Activated CD8-positive, alpha-beta memory T cell treated with anti-CD3 and anti-CD28 coated beads for 24 hours (primary cell): ENCODE measurements at places on chromosomes 2 and 18.
A peak's percentile ranks its signal among the peaks of the same experiment; 100 is the strongest.

- DNase-seq, result no peak
Observed at GRCh38 chr18:42583283-42583731, 532.2 kb downstream of the RIT2 start.

- no peak for DNase-seq
Observed at GRCh38 chr2:135963841-135964240, 21.6 kb downstream of the DARS1 start.

DNA sequence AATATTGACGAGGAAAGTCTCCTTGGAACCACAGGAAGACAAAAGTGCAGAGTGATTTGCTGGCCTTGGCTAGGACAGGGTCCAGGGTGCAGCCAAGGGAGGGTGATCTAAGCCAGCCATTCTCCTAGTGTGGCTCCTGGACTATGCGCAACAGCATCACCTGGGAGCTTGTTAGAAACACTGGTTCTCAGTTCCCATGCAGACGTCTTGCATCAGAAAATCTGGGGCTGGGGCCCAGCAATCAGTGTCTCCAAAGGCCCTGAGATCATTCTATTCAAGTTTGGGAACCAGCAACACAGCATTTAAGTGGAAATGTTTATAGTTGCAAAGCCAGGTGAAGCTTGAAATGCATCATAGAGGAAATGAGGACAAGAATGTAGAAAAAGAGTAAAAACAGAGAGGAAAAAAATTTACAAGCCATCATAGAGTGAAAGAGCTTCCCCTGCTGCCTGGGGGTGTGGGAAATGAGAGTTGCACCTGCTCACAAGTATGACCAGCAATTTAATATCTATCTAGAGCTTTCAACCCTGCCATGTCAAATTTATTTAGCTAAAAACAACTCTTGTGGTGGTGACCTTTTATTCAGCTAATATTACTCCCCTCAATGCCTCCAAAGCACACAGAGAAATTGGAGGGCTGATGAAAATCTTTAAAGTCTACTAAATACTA lies 54.4 kb upstream of the SEC11C start:
- DNase-seq, result no peak

GRCh38 chr2:72676341-72677025 lies 149.3 kb downstream of the EXOC6B start:
- no peak for DNase-seq

DNA sequence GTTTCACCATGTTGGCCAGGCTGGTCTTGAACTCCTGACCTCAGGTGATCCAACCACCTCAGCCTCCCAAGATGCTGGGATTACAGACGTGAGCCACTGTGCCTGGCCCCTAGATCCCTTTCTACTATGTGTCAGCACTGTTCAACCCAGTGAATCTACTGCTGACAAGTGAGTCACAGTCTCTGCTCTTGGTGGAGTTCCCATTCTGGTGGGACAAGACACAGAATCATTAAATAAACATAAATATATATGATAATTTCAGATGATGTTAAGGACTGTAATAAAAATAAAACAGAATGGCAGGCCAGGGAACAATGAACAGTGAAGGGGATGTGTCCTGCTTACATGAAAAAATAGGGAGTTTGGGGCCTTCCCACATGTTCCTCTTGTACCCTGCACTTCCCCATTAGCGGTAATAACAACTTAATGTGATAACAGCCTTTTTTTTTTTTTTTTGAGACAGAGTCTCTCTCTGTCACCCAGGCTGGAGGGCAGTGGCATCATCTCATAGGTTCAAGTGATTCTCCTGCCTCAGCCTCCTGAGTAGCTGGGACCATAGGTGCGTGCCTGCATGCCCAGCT lies 112.2 kb downstream of the CPO start:
- no peak for DNase-seq

- no peak for DNase-seq
Observed at GRCh38 chr2:64861452-64862397, 127.5 kb upstream of the SLC1A4 start.

DNA sequence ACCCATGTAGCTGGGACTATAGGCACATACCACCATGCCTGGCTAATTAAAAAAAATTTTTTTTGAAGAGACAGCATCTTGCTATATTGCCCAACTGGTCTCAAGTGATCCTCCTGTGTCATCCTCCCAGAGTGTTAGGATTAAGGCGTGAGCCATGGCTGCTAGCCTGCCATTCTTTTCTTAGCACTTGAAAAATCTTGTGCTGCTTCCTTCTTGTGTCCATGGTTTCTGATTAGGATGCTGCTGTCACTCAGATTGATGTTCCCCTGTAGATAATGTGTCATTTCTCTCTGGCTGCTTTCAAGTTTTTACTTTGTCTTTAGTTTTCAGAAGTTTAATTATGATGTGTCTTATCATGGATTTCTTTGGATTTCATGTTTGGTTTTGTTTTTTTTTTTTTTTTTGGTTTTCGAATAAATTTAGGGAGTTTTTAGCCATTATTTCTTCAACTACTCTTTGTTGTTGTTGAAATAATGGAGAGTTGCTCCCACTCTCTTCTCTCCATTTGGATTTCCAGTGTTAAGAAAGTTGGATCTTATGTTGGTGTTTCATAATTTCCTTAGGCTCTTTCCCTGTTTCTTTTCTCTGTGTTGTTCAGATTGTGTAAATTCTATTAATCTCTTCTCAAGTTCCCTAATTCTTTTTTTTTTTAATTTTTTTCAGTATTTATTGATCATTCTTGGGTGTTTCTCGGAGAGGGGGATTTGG lies 2.5 kb downstream of the ATP9B start:
- no peak for DNase-seq

DNA sequence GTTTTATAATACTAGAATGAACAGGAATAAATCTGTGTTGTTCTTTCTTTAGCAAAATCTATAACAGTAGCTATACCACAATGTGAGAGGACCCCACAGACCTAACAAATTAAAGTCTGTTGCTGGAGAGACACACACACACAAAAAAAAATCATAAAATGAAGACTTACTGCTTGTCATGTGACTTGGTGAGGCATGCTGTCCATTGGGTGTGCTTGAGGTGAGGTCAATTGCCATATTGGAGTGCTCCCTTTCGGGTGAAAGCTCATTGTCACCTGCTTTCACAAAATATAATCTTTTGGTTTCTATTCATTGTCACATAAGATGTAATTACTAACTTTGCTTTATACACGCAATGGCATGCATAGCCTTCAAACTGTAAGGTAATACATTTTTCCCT lies 3.9 kb downstream of the IKZF2 start:
- no peak for DNase-seq

DNA sequence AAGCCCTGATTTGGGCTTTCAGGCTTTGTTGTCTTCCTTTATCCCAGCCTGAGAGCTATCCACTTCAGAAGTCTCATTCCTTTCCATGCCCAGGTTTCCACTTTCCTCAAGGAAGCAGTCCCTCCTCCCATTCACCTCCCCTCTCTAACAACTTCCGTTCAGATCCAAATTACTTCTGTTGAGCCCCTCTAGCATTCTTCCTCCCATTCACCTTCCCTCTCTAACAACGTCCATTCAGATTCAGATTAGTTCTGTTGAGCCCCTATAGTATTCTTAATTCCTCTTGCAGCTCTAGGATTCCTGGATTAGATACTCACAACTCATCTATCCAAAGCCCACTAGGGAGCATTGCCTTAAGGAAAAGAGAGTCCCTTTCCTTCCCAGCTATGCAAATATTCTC lies 216.8 kb downstream of the RAD51AP2 start:
- no peak for DNase-seq

- DNase-seq, result peak; percentile 77
Observed at GRCh38 chr2:161077367-161078210, 82.6 kb upstream of the TANK start.

DNA sequence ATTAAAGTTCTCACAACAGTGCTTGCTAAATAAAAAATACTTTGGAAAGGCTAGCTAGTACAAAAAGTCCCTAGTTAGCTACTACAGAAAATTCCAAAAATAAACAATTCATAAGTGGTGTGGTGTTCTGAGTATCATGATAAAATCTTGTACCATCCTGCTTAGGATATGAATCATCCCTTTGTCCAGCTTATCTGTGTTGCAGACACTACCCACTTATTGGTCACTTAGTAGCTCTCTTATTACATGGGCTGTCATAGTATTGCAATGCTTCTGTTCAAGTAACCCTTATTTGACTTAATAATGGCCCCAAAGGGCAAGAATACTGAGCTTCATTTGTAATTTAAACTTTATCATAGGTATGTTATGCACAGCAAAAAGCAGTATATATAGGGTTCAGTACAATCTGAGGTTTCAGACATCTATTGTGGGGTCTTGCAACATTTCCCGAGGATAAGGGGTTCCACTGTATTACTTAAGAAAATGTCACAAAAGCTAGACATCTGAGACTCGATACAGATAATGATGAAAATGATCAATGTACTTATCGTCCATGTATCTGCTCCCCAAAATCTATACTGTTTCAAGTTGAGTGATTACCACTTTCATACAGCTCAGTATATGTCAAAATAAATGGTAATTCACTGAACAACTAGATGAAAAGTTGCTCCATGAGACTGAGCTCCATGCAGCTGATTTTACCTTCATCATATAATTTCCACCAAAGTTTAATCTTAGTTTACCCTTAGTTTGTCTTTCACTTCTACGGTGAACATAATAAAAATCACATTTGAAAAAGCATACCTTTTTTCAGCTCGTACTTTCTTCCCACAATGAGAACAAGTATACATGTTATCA lies 93.8 kb downstream of the C2orf74 start:
- no peak for DNase-seq

DNA sequence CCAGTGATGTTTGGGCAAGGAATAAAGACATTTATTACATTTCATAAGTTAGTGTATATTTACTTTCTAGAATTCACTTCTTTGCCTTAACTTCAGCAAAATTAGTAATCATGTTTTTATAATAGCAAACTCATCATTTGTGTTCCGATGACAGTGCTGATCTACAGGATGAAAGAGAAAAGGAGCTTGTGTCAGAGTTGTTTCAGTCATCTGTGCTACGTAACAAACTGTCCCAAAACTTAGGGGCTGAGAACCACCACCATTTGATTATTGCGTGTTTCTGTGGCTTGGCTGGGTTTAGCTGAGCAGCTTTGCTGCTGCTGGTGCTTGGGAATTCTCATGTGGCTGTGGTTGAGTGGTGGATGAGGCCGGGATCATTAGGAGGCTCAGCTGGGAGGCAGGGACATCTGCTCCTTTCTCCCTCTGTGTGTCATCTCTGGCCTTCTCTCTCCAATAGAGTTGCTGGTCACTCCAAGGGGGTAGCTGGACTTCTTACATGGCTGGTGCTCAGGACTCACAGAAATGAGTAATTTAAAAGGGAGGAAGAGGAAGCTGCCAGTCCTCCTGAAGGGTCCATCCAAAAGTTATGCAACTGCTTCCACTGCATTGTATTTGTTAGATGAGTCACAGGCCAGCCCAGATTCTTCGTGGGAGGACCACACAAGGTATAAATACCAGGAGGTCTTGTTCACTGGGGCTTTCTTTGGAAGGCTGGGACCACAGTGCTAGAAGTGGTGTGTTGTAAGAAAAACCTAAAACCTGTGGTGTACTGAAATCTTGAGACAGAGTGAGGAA lies 43.4 kb upstream of the HAAO start:
- no peak for DNase-seq

GRCh38 chr2:240725671-240726070 lies 34.0 kb downstream of the AQP12A start:
- no peak for DNase-seq

GRCh38 chr2:179264368-179265081 lies at the start of gene SESTD1:
SESTD1 (minus strand) TSS chr2:179264832; CDS start chr2:179191841, 72,991 bp downstream.
- peak; percentile 82 for DNase-seq

- peak; percentile 19 for DNase-seq
Observed at GRCh38 chr2:72028996-72029395, 118.7 kb downstream of the CYP26B1 start.

DNA sequence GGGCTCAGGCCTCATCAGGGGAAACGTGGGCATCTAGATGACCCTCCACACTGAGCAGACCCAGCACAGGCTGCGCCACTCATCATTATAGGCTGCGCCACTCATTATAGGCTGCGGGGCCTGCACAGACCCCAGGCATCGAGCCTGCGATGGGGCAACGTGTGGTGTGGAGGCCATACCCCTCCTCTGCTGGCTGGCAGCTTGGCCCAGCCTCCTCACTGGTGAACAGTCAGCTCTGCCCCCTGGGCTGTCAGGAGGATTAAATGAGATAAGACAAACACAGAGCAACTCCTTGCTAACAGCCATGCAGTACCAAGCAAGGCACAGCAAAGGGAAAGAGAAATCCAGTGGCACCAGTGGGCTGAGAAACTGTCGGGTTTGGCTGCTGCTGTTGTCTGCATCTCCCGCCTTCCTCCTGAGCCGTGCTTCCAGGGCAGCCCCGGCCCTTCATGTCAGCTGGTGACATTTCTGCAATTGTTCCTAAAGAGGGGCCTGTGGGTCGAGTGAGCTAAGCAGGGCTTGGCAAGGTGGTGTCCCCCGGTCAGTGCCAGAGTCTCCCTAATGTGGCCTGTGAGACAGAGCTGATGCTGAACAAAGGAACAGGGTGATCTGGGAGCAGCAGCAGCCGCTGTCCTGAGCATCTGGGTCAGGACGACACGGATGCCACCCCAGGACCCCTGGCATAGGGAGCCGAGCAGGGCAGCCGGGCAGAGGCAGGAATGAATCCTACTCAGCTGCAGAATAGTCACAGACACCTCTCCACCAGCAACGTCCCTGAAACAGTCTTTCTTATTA lies 48.7 kb downstream of the RRM2 start:
- DNase-seq, result no peak

DNA sequence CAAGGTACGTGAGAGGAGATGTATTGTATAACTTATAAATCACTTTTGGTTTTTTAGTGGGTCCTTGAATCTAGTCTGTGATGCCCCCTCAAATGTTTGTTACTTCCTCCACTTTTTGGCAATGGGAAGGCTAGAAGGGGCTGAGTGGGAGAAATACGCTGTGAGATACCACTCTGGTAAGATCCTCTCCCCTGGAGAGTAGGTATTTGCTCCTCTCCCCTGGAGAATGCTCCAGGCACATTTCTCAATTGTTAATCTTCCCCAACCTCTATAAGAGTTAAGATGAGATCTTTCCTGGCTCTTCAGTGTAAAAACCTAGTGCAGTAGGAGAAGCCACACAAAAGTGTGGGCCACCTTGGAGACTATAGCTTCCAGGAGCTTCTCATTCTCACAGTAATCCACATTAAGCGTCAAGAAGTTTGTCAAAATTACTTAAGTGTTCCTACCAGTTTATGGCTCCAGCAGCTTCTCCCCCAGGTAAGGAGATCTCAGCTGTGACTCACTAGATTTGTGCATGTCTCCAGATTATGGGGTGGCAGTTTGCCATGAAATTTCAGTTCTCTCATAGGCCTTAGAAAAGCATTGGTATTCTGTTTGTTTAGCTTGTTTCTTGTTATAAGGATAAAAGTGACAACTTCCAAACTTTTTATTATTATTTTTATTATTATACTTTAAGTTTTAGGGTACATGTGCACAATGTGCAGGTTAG lies 182.6 kb downstream of the FSIP2 start:
- DNase-seq, result no peak
